ENCODE measurements at places on chromosomes 5 and 9. TPM values are rescaled to one million over a fixed set of nuclear protein-coding genes. Genes with fewer than 3 reads are reported as not detected.

DNA sequence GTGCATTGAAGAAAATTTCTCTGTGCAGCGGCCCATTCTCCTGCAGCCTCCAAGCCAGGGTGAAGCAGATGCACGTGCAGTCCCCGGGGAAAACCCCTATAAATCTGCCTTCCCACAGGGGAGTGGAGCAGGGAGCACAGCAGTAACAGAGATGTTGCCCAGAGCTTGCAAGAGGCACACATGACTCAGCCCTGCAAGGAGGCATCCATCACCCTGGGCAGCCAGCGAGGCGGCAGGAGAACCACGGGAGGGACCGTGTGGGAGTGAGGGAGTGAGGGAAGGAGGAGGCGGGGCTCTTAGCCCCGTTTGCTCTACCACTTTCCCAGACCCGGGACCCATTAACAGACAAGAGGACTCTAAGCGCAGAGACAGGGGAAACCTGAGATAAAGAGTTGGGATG is 96.2 kb upstream of the ARAP3 start:
- DNase-seq: no peak

- DNase-seq: no peak
Observed at GRCh38 chr9:27485158-27485557, 38.9 kb upstream of the IFNK start.

GRCh38 chr5:2755076-2755680 is 3.7 kb upstream of the IRX2 start:
- DNase-seq: no peak

The MTX3 gene
- total RNA-seq: 5.0 TPM

The INSL6 gene
- total RNA-seq: not detected

The FCHSD1 gene
- total RNA-seq: 29.3 TPM
